ENCODE measurements at places on chromosomes 12 and 14.

- DNase-seq, result no peak
Measured at GRCh38 chr14:100592461-100592891, 5.3 kb upstream of the BEGAIN start.

DNA sequence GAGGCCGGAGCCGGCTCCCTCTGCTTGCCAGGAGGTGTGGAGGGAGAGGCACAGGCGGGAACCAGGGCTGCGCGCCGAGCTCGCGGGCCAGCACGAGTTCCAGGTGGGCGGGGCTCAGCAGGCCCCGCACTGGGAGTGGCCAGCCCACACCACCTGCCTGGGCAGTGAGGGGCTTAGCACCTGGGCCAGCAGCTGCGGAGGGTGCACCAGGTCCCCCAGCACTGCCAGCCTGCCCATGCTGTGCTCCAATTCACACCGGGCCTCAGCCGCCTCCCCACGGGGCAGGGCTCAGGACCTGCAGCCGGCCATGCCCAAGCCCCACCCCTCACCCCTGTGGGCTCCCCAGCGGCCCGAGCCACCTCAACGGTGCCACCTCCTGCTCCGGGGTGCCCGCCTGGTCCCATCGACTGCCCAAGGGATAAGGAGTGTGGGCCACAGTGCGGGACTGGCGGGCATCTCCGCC is 72.4 kb upstream of the PPP2R5C start:
- no peak for DNase-seq

GRCh38 chr14:94897561-94897960 is 127.6 kb upstream of the GSC start:
- DNase-seq, result no peak

DNA sequence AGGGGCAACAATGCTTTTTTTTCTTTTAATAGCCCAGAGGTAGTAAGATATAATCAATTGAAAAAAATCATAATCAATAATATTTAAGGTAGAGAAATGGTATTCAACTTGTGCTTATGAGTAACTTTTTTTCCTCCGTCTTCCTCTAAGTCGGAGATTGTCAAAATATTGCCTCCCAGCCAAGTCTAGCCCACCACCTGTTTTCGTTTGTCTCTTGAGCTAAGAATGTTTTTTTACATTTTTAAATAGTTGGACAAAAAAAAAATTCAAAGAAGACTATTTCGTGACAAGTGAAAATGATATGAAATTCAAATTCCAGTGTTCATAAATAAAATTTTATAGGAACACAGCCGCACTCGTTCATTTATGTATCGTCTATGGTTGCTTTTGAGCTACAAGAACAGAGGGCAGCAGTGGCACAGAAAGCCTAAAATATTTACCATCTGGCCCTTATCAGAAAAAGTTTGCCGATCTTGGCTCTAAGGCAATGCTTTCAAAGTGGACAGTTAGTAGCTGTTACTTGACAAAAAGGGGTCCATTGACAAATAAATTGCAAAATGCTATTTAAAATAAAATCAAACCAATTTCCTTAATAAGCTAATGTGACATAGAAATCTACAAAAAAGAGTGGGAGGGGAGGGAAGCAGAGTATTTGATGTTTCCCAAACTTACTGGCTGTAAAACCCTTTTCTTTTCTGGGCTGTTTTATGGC is 40.8 kb upstream of the MAX start:
- no peak for DNase-seq

DNA sequence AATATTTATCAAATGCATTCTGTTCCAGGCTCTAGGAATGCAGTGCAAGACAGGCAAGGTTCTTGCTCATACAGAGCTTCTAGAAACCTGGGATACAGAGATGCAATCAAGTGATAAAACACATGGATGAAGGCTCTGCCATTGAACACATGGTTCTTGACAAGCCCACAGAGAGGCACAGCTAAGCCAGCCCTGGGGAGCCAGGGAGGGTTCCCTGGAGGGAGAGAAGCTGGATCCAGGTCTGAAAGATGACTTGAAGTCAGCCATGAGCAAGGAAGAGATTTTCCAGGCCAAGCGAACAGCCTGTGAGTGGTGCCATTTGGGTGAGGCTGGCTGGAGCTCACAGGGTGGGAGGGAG is 66.2 kb downstream of the IRF2BPL start:
- DNase-seq, result no peak

DNA sequence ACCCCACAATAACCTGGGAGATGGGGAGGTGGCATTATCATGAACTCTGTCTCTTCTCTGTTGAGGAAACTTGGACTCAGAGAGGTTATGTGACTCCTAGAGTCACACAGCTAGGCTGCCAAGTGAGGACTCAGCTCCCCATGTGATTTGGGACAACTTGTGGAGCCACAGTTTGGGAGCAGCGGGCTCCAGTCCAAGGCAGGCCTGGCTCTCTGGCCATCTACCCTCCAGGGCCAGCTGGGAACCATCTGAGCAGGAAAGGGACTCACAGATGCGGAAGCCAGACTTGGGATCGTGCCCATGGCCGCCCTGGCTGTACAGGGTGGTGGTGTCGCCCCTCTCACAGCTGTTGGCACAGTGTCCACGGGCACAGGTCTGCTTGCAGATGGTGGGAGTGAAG is 59.1 kb downstream of the ISCA2 start:
- DNase-seq, result no peak

DNA sequence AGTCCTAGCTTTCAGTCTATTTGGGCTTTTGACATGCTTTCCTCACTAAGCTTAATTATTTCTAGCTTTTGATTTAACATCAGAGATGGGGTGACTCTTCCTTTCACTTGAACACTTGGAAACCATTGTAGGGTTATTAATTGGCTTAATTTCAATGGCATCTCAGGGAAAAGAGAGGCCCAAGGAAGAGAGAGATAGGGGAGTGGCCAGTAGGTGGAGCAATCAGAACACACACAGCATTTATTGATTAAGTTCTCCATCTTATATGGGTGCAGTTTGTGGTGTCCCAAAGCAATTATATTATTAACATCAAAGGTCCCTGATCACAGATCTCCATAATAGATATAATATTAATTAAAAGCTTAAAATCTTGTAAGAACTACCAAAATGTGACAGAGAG is 1466.1 kb upstream of the SEL1L start:
- peak; percentile 47 for DNase-seq

DNA sequence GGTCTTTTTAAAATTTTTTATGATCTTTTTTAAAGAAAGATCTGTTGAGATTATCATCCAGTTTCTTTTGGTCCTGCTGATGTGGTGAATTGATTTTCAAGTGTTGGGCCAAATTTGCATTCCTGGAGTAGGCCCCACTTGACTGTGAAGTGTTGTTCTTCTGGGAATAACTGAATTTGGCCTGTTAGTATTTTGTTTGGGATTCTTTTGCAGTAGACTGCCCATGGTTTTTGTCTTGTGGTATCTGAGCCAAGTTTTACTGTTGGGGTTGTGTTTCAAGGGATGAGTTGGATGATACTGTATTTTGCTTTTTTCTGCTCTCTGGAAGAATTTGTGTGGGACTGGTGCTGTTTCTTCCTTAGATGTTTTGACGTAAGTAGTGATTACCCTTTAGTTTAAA is 4.0 kb upstream of the SYCP3 start:
- no peak for DNase-seq

DNA sequence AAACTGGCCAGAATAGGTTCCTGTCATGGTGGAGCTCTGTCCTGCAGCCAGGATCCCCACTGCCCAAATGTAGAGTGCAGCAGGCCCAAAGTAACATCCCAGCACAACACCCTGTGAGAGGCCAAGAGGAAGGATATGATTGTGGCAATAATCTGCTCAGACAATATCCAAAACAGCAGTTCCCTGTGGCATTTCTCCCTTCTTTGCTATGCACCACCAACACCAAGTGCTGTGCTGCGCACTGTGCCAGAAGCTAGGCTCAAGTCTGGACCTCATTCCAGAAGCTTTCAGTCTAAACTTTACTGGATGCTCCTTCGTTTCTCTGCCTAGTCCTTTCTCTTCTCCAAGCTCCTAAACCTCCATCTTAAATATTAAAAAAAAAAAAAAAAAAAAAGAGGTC is 33.4 kb downstream of the SLC11A2 start:
- no peak for DNase-seq

DNA sequence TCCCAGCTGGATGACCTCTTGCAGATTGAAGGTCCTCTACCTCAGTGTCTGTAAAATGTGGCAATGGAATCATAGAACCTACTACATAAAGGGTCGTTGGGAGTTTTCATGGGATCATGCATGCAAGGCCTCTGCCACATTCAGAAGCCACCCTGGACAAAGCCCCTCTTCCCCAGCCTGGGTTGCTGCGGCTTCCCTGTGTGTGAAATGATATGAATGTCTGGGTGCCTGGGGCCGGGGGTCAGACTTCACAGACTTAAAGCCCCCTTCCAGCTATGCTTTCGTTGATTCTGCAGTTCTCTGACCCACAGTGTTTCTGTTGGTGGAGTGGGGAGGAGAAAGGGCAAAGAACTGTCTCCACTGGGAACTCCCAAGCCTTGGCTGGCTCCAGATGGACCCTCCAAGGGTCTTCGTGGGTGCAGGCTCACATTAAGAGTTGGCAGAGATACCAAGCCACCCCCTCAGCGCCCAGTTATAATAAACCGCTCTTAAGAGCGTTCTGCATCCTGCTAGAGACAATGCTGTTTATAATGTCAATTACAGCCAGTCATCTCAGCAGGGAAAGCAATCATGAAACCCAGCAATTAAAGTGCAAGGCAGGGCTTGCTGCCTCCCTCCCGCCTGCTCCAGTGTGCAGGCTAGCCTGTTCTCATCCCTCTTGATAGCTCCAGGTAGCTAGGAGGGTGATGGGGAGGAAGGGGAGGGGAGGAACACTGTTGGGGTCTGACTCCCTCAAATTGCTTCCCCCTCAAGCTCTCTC is 210.9 kb upstream of the FKBP4 start:
- DNase-seq, result no peak

- DNase-seq, result peak; percentile 83
Measured at GRCh38 chr14:104735830-104736642, 12.0 kb downstream of the ADSS1 start.

GRCh38 chr14:103868242-103868897 is 21.0 kb upstream of the PPP1R13B start:
- DNase-seq, result no peak

- DNase-seq, result peak; percentile 75
Measured at GRCh38 chr14:73785336-73785833, 66.2 kb upstream of the PTGR2 start.

- DNase-seq, result no peak
Measured at GRCh38 chr14:98466807-98467206, 805.2 kb downstream of the BCL11B start.

DNA sequence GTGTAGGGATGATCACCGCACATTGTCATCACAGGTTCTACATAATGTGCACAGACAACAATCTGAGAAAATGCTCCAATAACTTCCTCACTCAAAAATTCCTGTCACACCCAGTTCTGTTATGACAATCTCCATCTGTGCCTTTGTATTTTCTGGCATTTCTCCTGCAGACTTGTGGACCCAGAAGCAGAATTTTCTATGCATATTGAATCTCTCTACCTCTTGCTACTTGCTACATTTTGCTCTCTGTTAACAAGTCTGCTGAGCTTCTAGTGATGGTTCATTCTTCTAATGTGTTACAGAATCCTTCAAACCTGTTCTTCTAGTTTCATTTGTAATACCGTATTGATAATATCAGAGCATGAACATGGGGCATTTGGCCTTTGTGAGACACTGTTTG is 127.8 kb upstream of the PTPRQ start:
- no peak for DNase-seq

DNA sequence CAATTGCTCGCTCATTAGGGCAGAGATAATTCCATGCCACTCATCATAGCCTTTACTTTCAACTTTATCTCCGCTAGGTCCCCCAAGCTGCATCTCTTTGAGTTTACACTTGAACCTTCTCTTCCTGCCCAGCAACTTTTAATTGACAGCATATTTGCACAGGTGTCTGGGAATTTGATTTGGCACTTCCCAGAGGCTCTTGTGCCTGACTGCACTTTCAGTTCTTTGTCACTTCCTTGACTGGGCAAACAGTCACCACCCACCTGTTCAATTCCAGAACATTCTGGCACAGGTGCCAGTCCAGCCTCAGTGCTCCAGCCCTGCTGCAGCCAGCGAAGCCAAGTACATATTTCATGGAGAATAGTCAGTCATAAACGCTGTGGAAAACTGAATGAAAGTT is 110.1 kb upstream of the LRIG3 start:
- DNase-seq, result no peak

GRCh38 chr12:53572134-53572758 is 53.9 kb downstream of the ATF7 start:
- no peak for DNase-seq

DNA sequence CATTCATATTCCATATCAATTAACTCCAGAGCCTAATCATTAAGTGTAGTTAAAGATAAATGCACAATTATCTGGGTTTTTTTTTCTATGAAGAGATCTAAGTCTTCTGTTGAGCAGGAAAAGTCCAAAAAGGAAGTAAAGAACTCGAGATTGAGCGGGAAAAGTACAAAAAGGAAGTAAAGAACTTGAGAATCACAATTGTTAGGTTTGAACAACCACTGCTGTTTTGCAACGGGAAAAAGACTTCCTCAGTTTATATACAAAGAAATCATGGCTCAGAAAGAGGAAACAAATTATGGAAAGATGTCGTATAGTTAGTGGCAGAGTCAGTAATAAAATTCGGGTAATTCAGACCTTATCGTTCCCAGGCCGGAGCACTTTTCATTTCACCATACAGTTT is 63.3 kb downstream of the PPP1R12A start:
- DNase-seq, result peak; percentile 18

- no peak for DNase-seq
Measured at GRCh38 chr12:53560912-53561589, 53.8 kb upstream of the NPFF start.

DNA sequence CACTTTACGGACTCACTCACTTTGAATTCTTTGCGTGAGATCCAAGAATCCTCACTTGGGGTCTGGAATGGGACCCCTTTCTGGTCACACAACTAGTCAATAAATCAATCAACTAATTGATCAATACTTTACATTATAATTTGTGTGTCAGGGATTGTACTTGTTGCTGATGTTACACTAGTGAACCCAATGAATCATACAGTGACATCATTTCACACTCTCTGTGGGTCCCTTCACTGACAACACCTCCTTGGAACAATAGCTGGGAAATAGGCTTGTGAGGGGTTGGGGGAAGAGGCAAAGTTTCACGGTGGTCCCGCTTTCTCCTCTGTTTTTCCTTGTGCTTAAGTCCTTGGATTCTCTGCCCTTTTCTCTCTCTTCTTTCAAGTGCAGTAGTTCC is 35.0 kb downstream of the TPH2 start:
- DNase-seq, result no peak

DNA sequence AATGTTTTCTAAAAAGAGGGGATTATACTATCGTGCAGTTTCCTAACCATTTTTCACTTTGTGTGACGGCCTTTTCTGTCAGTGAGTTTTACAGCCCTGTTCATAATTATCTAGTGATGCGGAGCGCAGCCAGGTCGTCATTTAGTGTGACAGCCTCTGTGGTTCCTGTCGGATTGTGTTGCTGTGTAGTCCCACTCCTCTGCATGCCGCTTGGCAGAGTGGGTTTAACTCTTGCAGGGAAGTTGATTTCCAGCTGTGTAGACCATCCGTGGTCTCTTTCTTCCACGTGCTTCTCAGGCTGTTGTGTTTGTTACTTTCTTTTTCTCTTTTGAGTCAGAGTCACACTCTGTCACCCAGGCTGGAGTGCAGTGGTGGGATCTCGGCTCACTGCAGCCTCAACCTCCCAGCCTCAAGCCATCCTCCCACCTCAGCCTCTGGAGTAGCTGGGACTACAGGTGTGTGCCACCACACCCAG is 8.6 kb downstream of the RAN start:
- no peak for DNase-seq

GRCh38 chr12:19005257-19005801 is 124.2 kb upstream of the PLEKHA5 start:
- DNase-seq, result no peak

GRCh38 chr12:14901228-14901562 is 15.5 kb upstream of the MGP start:
- peak; percentile 15 for DNase-seq

Data from NB4 (cell line).